ENCODE measurements at places on chromosomes 4 and X. TPM values are rescaled to one million over a fixed set of nuclear protein-coding genes. Genes with fewer than 3 reads are reported as not detected.
A peak's percentile ranks its signal among the peaks of the same experiment; 100 is the strongest.

- DNase-seq: peak; percentile 18
- no peak overlapping the region for H3K4me3 ChIP-seq
- H3K4me1 ChIP-seq: peaks cover 7% of the 10 kb centered on the region
- H3K27ac ChIP-seq: no peak overlapping the region
- no peaks in the 10 kb centered on the region for H3K27me3 ChIP-seq
Measured at GRCh38 chr4:119550857-119551532, 77.6 kb downstream of the PDE5A start.

The USP38 gene
- 10.0 TPM for total RNA-seq

DNA sequence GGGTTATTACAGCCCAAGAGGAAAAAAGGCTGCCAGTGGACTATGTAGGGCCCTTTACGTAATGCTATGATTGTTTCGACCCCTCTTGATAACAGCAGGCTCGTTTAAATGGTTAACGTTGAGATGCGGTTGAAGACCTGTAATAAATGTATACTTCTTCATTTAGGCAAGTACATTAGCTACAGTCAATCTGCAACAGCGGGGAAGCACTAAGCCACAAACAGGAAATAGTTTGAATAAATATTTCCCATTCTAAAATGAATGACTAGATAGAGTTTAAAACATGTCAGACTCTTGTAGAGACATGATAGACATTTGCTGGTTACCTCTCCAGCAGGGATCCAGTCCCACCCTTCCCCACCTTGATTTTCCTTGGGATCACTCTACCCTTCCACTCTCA is 38.1 kb upstream of the STIM2 start:
- H3K27me3 ChIP-seq: peaks cover 6% of the 10 kb centered on the region
- peaks cover 18% of the 10 kb centered on the region for H3K4me1 ChIP-seq
- no peak for DNase-seq

The UGT2B15 gene
- 0.25 TPM for total RNA-seq

The HSD17B13 gene
- total RNA-seq: 0.25 TPM

The PDCL2 gene
- 0.21 TPM for total RNA-seq
